Aortic smooth muscle cell (primary cell): ENCODE measurements at places on chromosomes 2 and 18. TPM values are rescaled to one million over a fixed set of nuclear protein-coding genes. Genes with fewer than 3 reads are reported as not detected.

Gene EFEMP1
- total RNA-seq, result 1,165 and 1,581 TPM in 2 replicates

Gene UBE2E3
- total RNA-seq, result 86.0 and 86.7 TPM in 2 replicates

Gene CAD
- total RNA-seq, result 20.6 and 26.8 TPM in 2 replicates

Gene MAP3K19
- not detected in 2 replicates for total RNA-seq
